ENCODE measurements at places on chromosomes 3 and 15. TPM values are rescaled to one million over a fixed set of nuclear protein-coding genes. Genes with fewer than 3 reads are reported as not detected.

Gene SLC2A2
- total RNA-seq, result not detected

Gene CCRL2
- 5.4 TPM for total RNA-seq

Gene ZNF385D
- total RNA-seq, result not detected

Gene CYP19A1
- total RNA-seq, result not detected

Gene TRPM1
- not detected for total RNA-seq

DNA sequence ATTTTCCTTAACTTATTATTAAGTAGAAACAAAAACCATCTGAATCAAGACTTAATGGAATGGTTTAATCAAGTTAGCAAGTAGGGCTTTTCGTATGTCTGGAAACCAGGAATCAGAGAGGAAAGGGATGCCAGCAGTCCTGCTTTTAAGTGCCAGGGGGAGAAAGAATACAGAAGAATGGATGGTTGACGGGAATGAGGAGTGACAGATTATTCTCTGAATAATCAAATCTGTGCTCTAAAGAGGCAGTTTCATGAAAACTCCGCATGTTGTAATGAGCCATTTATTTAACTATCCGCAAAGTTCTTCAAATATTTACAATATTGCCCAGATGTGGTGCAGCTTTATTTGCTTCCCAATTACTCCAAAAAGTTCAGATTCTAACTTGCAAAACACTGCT lies 103.0 kb downstream of the CTNNB1 start:
- no peak overlapping the region for H3K4me3 ChIP-seq
- H3K27ac ChIP-seq, result no peak overlapping the region
- no peak for DNase-seq
- no peaks in the 10 kb centered on the region for H3K36me3 ChIP-seq
- no peaks in the 10 kb centered on the region for H3K4me1 ChIP-seq

DNA sequence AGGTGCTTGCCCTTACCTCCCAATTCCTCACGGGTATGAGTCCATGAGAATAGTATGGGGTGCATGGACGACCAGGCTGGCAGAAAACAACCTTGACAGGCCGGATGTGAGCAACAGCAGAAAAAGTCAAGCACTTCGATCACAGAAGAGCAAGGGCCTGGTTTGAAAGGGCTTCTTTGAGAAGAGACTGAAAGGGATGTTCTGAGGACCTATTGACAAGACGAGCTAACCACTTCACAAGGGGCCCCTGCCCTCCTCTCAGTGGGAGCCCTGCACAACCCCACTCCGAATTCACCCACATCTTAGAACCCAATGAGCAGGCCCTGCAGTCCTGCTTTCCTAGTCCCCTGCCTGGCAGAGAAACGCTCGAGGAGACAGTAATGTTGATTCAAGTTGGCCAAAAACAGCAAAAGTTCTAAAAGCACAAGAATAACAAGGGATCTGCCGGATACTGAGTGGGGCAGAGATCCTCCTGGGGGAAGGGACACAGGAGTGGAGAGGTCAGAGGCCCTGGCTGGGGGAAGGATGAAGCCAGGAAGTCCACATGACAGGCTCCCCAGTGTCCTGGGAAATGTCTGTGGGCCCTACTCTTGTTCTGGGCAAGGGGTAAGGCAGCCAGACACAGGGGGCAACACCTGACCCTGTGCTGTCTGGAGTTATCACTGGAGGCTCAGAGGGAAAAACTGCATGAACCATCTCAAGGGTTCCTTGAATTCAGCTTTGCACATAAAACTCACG lies 14.8 kb upstream of the CX3CR1 start:
- H3K4me3 ChIP-seq, result no peak overlapping the region
- H3K27me3 ChIP-seq, result peaks cover 11% of the 10 kb centered on the region
- no peak for DNase-seq
- peaks cover 19% of the 10 kb centered on the region for H3K36me3 ChIP-seq

Data from activated CD4-positive, alpha-beta memory T cell treated with anti-CD3 and anti-CD28 coated beads, Interleukin-2, amount 10 ng/mL, durations not matched to agents 7 days and 5 days (primary cell).